ENCODE measurements at places on chromosomes 12 and 14.

- no peak overlapping the region for H3K4me3 ChIP-seq
- peak overlapping the region; percentile 76 for H3K27ac ChIP-seq
- peaks cover 3% of the 10 kb centered on the region for H3K36me3 ChIP-seq
- peaks cover 36% of the 10 kb centered on the region for H3K4me1 ChIP-seq
These were observed 87.6 kb downstream of the SYNE2 start for GRCh38 chr14:63940387-63940786.

DNA sequence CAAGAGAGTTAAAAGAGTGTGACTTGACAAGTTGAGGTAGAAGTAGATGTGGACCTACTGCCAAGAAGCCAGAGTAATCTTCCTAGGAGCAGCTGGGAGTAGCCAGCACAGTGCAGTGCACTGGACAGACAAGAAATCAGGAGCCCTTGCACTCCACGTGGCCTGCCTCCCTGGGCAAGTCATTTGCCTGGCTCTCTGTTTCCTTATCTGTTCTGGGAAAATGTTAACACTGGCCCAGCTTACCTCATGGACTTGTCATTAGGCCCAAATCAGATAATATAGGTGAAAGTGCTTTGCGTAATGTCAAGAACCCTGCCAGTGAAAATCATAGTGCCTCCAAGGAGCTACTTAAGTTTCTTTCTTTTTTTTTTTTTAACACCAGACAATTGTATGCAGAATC, 19.2 kb downstream of the SLC7A8 start:
- no peak overlapping the region for H3K4me3 ChIP-seq
- H3K4me1 ChIP-seq, result no peaks in the 10 kb centered on the region
- H3K27ac ChIP-seq, result no peak overlapping the region

DNA sequence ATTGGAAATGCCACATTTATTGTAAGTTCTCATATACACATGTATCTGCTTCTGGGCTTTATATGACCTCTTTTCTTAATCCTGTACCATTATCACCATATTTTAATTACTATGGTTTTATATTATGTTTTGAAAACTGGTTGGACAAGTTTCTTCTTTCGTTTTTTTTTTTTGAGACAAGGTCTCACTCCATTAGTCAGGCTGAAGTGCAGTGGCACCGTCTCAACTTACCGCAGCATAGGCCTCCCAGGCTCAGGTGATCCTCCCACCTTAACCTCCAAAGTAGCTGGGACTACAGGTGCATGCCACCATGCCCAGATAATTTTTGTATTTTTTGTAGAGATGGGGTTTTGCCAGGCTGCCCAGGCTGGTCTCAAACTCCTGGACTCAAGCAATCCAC, 44.6 kb downstream of the GALNT4 start:
- H3K36me3 ChIP-seq, result no peaks in the 10 kb centered on the region
- no peak overlapping the region for H3K4me3 ChIP-seq
- DNase-seq, result no peak
- H3K27ac ChIP-seq, result no peak overlapping the region
- H3K4me1 ChIP-seq, result peaks cover 6% of the 10 kb centered on the region

DNA sequence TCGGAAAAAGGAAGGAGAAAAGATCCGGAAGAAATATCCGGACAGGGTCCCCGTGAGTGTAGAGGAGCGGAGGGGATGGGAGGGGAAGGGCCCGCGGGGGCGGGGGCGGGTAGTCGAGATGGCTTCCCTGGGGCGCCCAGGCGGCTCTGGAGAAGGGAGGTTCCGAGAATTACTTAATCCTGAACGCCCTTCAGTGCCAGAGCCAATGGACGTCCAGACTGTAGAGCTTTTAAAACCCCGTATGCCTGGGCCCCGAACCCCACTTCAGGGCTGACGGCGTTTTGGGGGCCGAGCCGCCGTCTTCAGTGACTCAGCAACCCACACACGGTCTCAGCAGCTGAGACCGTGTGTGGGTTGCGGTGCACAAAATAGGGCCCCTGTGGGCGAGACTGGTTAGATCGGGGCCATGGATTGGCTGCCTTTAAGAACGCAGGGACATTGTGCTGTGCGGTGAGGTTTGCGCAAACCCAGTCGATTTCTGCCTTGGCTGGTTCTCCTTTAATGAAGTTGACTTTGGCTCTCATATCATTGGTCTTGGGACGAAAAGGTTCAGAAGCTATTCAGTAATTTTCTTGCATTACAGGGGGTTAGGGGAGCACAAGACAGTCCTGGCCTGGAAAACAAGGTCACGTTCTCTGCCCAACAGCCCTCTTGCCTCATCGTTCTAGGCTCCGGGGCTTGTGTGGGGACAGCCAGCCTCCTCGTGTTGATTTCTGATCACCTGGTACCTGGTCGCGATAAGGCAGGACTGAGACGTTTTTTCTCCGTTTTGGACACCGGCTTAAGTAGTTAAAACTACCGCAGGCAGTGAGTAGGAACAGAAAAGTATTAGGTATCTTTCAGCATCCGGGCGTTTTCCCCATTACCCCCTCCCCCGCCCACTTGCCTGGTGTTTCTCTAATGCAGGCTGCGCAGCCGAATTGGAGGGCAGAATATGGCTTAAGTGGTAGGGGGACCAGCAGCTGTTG, 775 bp downstream of the GABARAPL1 start:
- peaks cover 6% of the 10 kb centered on the region for H3K4me1 ChIP-seq
- peak overlapping the region; percentile 57 for H3K4me3 ChIP-seq
- H3K36me3 ChIP-seq, result no peaks in the 10 kb centered on the region
- peak overlapping the region; percentile 17 for H3K27ac ChIP-seq
- H3K27me3 ChIP-seq, result peaks cover 3% of the 10 kb centered on the region

- no peaks in the 10 kb centered on the region for H3K27me3 ChIP-seq
- H3K4me3 ChIP-seq, result no peak overlapping the region
- H3K36me3 ChIP-seq, result peaks cover 28% of the 10 kb centered on the region
- H3K4me1 ChIP-seq, result peaks cover 9% of the 10 kb centered on the region
- no peak for DNase-seq
- H3K27ac ChIP-seq, result no peak overlapping the region
These were observed 38.8 kb downstream of the EVL start for GRCh38 chr14:100104006-100104352.

- H3K27me3 ChIP-seq, result no peaks in the 10 kb centered on the region
- H3K4me1 ChIP-seq, result no peaks in the 10 kb centered on the region
- no peak for DNase-seq
- H3K4me3 ChIP-seq, result no peak overlapping the region
- H3K36me3 ChIP-seq, result no peaks in the 10 kb centered on the region
These were observed 214.3 kb downstream of the EFCAB11 start for GRCh38 chr14:89740241-89740640.

- peak overlapping the region; percentile 42 for H3K27ac ChIP-seq
- no peaks in the 10 kb centered on the region for H3K27me3 ChIP-seq
- H3K4me3 ChIP-seq, result peak overlapping the region; percentile 98
- peaks cover 10% of the 10 kb centered on the region for H3K4me1 ChIP-seq
- no peak for DNase-seq
These were observed 412.4 kb downstream of the PCNX1 start for GRCh38 chr14:71319666-71320065.

DNA sequence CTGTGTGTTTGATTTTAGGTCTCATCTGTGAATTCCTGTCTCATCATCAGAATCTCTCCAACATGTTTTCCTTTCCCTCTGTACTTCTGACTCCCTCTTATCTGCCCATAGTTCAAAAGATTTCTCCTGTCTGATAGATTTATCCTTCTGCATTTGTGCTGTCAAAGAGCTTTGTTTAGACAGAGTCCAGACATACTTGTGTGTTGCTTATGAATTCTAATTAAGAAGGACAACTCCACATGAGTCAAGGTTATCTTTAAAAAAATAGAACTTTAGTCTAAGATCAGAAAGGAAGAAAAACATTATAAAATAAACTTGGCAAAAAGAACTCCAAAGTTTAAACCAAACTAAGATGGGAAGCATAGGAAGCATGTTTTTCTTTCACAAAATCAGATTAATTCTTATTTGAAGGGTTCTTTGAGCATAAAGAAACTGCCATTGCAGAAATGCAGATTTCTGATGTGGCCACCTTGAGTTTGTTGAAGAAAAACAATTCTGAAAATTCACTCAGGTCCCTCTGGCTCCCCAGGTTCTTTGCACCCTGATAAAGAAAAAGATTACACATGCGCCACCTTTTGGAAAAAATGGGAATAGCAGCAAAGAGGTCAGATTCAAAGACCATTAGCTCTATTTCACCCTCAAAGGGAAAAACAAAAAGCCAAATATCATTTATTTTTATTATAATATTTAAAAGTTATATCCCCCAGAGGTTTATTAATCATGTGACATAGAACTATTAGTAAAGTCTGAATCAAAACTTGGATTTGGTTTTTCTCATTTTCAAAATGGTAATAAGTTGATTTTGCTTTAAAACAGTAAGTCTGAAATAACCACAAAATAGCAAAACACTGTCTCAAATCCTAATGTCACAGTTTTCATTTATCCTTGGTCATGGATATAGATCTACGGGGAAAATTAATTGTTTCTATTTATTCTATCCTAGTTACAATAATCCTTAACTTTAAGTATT, 143.7 kb upstream of the DCN start:
- no peak overlapping the region for H3K4me3 ChIP-seq
- no peak for DNase-seq
- H3K36me3 ChIP-seq, result no peaks in the 10 kb centered on the region
- no peak overlapping the region for H3K27ac ChIP-seq
- H3K4me1 ChIP-seq, result no peaks in the 10 kb centered on the region
- no peaks in the 10 kb centered on the region for H3K27me3 ChIP-seq

- H3K36me3 ChIP-seq, result no peaks in the 10 kb centered on the region
- H3K4me3 ChIP-seq, result no peak overlapping the region
- DNase-seq, result no peak
- H3K27me3 ChIP-seq, result no peaks in the 10 kb centered on the region
- no peaks in the 10 kb centered on the region for H3K4me1 ChIP-seq
These were observed 26.2 kb upstream of the ARHGAP5 start for GRCh38 chr14:32050878-32051277.

DNA sequence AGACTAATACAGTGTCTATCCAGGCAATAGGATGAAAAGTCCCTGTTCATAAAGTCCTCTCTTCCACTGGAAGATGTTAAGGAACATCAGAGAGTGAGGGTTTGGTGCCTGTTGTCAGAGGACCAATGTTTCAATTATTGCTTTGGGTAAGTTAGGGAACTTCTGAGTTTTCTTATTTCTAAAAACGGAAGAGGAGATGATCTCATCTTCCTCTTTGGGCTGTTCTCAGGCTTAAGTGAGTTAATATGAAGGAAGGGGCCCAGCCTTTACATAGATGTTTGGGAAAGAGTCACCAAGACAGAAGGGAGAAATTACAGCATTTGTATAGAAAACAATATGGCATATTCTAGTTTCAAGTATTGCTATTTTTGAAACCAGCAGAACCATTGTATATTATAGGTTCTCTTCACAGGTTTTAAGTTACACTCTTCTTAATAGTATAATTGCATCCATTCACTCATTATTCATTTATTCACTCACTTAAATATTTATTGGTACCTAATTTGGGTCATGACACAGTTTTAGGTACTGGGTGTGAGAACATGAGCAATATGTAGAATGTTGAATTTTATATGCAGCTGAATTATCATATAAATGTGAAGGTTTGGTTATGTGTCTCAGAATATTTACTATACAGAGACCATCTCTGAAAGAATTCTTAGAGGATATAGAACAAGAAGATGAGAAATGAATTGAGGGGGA, 68.5 kb upstream of the LRIG3 start:
- H3K27me3 ChIP-seq, result no peaks in the 10 kb centered on the region
- no peak overlapping the region for H3K27ac ChIP-seq

DNA sequence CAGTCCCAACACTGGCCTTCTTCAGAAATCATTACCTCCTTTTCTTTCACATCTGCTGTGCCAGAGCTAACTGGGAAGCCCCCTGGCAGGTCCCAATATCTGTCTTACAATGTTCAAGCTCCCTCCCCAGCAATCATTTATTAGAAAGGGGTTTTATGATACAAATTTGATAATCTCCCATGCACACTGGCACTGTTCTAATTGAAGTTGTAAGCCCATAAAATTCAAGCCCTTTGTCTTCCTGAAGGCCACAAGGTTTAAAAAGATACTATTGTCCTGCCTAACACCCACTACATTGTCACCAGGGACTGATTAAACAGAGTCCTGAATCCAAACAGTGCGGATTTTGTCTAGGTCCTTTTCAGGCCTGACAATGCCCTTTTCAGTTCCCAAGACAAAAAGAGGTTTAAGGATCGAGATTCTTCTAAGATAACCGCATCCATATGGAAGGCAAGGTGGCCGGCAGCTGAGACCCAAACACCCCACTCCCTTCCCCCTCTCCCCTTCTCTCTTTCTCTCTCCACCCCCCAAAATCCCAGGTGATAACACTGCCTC, 3.3 kb downstream of the NKX2-8 start:
- DNase-seq, result no peak
- H3K27ac ChIP-seq, result no peak overlapping the region
- no peaks in the 10 kb centered on the region for H3K36me3 ChIP-seq
- no peak overlapping the region for H3K4me3 ChIP-seq
- H3K4me1 ChIP-seq, result no peaks in the 10 kb centered on the region

GRCh38 chr14:60288279-60288678, 39.3 kb downstream of the PPM1A start:
- H3K27ac ChIP-seq, result no peak overlapping the region
- H3K4me1 ChIP-seq, result no peaks in the 10 kb centered on the region

GRCh38 chr12:121748218-121748570, 35.6 kb downstream of the TMEM120B start:
- DNase-seq, result no peak
- H3K27me3 ChIP-seq, result no peaks in the 10 kb centered on the region
- peaks cover 9% of the 10 kb centered on the region for H3K36me3 ChIP-seq
- no peak overlapping the region for H3K4me3 ChIP-seq
- no peaks in the 10 kb centered on the region for H3K4me1 ChIP-seq

- H3K4me1 ChIP-seq, result no peaks in the 10 kb centered on the region
- H3K4me3 ChIP-seq, result no peak overlapping the region
- H3K27ac ChIP-seq, result no peak overlapping the region
- H3K36me3 ChIP-seq, result peaks cover 8% of the 10 kb centered on the region
These were observed 171.9 kb downstream of the PRKCH start for GRCh38 chr14:61493239-61493638.

GRCh38 chr14:65072937-65073336, 29.4 kb downstream of the MAX start:
- peaks cover 21% of the 10 kb centered on the region for H3K36me3 ChIP-seq
- no peak for DNase-seq
- H3K4me3 ChIP-seq, result no peak overlapping the region
- H3K27ac ChIP-seq, result no peak overlapping the region

DNA sequence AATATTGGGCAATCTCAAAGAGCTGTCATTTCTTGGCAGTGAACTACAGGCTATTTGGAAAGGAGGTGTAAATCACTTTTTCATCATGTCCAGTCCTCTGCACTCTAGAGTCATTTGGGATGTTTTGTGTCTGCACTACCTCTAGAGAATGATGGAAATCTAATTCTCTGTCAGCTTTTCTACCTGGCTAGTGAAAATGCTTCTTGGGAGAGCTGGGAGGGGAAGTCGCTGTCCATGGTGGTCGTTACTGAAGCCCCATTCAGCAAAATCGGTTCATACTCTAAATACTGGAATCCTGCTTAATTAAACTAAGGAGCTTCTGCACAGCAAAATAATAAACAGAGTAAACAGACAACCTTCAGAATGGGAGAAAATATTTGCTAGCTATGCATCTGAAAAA, 251.8 kb downstream of the APAF1 start:
- DNase-seq, result no peak
- no peak overlapping the region for H3K4me3 ChIP-seq
- peaks cover 11% of the 10 kb centered on the region for H3K27me3 ChIP-seq
- H3K27ac ChIP-seq, result no peak overlapping the region

- H3K36me3 ChIP-seq, result no peaks in the 10 kb centered on the region
- no peak overlapping the region for H3K27ac ChIP-seq
These were observed 16.8 kb upstream of the EIF5 start for GRCh38 chr14:103317251-103317650.

- H3K27ac ChIP-seq, result no peak overlapping the region
- H3K4me3 ChIP-seq, result no peak overlapping the region
- DNase-seq, result no peak
- no peaks in the 10 kb centered on the region for H3K27me3 ChIP-seq
- no peaks in the 10 kb centered on the region for H3K4me1 ChIP-seq
These were observed 17.6 kb upstream of the RNASE3 start for GRCh38 chr14:20873370-20874177.

GRCh38 chr14:103763730-103764488, 48.3 kb downstream of the ZFYVE21 start:
- peaks cover 11% of the 10 kb centered on the region for H3K4me1 ChIP-seq
- H3K36me3 ChIP-seq, result no peaks in the 10 kb centered on the region
- H3K4me3 ChIP-seq, result no peak overlapping the region
